Glomerular endothelial cell (primary cell): ENCODE measurements at places on chromosomes 4 and X.
A peak's percentile ranks its signal among the peaks of the same experiment; 100 is the strongest.

- no peak for DNase-seq
Measured at GRCh38 chr4:76489686-76490161, 54.7 kb downstream of the SHROOM3 start.

GRCh38 chr4:159105761-159106243, 2.9 kb downstream of the RAPGEF2 start:
- DNase-seq = peak; percentile 86

DNA sequence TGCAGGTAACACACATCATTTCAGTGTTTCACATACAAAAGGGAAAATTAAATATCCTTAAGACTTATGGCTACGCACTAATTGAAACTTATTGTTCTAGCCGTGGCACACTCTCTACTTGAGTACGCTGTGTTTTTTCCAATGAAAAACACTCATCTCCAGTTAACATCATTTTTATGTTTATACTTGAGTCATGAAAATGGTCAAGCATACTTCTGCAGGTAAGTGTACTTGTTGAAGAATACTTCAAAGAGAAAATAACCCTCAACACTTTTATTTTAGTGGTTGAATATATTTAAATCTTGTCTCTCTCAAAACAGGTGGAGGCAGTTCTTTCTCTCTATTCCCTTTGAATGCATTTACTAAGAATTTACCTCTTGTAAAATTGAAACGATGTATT, 538.7 kb upstream of the PCDH7 start:
- no peak for DNase-seq

DNA sequence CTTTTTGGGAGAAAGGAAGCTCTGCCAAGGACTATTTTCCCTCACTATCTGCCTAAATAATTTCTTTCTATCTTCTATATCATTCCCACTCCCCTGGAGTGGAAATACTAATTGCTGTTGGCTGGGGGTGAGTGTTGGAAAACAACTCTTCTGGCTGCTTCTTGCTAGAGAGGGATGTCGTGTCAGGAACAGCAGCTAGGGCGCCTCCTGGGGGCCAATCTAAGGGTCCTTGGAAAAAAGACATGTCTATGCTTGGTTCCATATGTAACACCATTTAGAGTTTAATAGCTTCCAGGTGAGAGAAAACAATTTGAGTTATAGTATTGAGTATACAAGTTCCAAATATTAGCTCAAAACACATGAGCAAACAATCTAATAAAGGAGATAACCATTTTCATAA, 111.3 kb downstream of the MAGEE1 start:
- DNase-seq = no peak

- DNase-seq = no peak
Measured at GRCh38 chr4:123304151-123304964, 92.2 kb upstream of the SPRY1 start.

DNA sequence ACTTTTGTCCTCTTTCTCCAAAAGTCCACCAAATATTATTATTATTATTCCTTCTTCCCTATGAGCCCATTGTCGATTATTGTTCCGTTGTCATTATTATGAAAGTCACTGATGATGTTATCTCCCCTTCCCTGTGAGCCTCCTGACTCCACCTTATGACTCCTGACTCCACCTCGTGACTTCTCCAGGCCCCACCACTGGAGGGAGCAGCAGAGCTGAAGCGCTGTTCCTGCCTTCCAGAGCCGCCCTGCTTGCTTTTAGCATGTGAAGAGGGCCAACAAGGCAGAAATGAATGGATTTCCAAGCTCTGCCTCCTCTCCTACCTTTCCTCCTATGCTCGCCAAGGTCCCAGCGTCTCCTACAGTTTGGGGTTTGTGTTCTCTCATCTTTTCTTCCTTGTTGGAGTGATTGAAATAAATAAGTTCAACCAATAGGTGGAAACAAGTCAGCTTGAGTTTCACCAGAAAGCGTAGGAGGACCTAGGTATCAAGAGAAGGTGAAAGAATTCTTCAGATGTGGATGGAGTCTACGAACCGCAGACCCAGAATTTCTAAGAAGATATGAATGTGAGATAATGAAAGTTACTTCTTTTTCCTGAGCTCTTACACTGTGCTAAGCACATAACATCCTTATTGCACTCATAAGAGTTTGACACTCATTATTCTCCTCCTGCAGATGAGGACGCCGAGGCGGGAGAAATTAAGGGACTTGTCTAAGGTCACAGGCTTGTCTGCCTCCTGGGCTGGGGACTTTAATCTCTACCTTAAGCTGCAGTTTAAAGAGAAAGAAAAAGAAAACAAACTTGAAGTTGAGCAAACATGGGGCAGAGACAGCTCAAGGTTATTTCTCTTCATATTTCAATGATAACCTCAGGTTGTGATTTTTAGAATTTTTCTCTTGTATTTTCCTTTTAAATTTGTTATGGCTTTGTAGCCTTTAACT, 26.1 kb downstream of the IGSF1 start:
- DNase-seq = no peak

DNA sequence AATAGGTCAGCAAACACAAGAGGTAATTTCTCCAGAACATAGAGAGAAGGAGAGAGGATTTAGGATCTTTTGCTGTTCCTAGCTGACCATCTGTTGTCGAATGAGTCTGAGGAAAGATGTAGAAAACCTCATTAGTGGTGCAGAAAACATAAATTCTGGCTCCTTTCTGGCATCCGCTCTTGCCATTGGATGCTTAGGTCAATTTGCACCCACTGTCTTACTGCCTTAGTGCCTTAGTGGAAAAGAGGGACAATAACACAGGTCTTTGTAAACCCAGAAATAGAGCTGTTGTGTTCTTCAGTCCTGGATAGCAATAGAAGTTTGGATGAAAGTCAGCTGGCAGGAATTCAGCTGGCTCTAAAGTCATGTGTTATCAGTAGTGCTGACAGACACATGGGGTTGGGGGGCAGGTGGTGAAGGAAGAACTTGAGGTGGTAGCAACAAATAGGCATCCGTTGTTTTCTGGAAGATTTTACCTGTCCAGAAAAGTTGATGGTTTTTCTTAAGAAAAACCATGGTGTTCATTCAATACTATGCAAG, 78.2 kb downstream of the GLRA2 start:
- no peak for DNase-seq

GRCh38 chrX:151970027-151970426, 4.4 kb downstream of the GABRE start:
- DNase-seq = no peak

GRCh38 chr4:165628572-165628971, 244.5 kb upstream of the TLL1 start:
- no peak for DNase-seq

GRCh38 chrX:70141373-70141772, 8.1 kb downstream of the IGBP1 start:
- DNase-seq = no peak

DNA sequence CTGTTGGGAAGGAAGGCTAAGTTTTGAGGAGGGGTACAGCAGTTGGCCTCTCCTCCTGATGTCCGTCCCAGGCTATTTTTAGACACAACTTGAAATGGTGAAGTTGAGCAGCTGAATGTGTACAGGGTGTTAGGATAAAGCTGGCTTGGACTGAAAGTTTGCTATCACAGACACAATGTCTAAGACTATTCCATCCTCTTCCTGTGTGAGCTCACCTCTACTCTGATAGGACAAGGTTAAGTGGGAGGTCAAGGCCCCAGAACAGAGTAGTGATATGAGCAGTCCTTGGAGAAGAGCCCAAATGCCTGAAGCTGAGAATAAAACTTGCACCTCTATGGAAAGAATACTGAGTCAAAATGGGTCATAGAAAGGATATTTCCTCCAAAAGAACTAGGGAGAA, 4.1 kb downstream of the ATP1B4 start:
- no peak for DNase-seq

DNA sequence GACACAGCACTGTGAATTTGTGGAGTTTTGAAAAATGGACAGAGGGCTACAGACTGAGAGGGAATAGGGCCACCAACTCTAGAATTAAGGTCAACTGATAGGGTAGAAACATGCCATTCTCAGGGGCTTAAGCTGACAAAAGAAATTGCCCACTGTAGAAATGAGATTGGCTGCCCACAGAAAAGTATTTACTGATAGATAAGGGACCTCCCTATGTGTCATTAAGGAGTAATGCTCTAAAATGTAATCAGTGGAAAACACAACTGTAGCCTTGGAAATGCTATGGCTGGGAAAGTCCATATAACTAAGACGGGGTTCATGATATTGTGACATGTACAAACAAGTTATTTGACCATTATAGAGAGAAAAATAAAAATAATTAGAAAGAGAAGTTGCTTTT, 4.6 kb downstream of the RTL9 start:
- DNase-seq = no peak

- no peak for DNase-seq
Measured at GRCh38 chr4:176377780-176378179, 58.0 kb downstream of the SPCS3 start.

GRCh38 chrX:1483843-1484637, 31.3 kb upstream of the ASMTL start:
- no peak for DNase-seq

- DNase-seq = no peak
Measured at GRCh38 chr4:147056940-147057610, 111.4 kb upstream of the TTC29 start.

- no peak for DNase-seq
Measured at GRCh38 chrX:39465906-39466305, 631.9 kb downstream of the BCOR start.

DNA sequence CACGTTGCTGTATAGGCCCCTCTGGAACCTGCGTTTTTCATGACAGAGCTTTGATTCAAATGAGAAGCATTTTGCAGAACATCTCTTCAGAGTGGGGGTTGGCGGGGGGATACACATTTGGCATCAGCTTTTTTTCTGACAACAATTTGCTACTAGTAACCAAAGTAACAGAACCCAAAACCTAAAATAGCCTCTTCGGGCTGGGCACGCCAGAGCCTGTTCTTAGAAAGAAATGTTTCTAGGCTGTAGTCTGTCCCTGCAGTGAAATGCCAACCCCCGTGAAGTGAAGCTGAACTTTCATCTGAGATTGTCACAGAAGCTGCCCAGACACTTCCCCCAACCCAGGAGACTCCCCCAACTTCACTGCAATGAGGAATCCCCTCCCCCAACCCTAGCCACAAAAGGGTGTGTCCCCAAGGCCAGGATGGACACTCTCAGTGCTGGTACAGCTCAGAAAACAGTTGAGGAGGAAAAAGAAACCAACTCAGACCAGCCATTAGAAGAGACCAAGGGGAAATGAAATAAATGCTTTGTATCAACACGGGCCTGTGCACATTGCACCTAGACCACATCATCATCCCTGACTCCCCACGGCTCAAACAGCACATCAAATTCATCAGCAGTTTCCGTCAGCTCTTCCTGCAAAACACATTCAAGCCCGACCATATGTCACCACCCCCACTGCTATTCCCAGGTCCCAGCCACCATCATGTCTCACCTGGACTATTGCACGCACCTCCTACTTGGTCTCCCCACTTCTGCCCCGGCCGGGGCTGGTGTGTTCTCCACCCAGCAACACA, 8.4 kb upstream of the MAN2B2 start:
- DNase-seq = no peak

DNA sequence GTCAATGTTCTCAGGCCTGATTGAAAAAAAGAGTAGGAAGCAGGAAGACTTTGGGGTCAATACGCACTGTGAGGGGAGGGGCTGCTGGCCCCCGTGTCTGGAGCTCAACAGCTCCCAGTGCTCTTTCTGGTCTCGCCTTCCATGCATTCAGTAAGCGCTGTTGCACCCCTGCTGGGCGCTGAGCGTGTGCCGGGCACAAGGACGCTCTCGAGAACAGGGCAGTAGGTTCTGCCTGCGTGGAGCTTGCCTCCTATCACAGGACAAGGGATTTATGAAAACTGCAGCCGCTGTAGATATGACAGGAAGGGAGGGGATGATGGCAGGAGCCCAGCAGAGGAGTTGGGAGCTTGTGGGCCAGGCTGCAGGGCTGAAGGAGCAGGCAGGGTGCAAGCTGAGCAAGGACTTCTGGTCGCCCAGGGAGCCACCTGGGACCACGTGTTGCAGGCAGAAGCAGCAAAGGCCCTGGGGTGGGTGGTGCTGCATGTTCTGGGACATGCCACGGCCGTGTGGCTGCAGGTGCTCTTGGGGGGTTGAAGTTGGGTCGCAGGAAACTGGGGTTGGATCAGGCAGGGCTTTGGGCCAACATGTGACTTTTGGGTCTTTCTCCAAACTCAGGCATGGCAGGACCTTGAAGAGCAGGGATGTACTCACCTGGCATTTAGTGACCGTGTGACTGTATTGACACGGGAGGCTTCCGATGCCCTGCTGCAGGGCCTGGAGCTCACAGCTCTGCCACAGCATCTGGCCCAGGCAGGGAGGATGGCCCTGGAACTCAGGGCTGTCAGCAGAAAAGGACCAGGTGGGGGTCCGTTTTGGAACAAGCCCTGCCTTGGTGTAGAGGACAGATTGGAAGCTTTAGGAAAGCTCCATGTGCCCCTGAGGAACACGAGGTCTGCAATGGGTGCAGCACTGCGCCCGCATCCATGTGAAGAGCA, 97.9 kb downstream of the CPZ start:
- no peak for DNase-seq

GRCh38 chr4:86403575-86403974, 43.7 kb upstream of the MAPK10 start:
- DNase-seq = no peak

DNA sequence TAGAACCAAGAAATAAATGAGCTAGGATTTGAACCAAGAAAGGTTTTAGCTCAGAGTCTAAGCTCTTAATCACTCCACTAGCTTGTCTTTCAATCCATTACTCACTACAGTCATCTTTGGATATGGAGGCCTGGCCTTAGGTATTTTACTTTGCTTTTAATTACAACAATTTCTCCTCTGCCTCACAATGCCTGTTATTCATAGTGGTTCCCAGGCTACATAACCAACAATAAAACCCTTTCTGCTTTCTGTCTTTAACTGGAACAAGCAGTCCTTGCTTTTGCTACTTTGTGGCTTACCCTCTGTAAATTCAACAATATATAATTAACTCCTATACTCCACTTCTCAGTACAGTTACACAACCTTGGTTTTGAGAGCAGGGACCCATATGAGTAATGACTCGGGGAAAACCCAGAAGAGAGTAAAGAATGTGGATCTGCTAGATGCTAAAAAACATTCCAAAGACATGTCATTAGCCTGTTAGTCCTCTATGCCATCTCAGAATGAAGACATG, 94.7 kb upstream of the NAP1L5 start:
- no peak for DNase-seq

DNA sequence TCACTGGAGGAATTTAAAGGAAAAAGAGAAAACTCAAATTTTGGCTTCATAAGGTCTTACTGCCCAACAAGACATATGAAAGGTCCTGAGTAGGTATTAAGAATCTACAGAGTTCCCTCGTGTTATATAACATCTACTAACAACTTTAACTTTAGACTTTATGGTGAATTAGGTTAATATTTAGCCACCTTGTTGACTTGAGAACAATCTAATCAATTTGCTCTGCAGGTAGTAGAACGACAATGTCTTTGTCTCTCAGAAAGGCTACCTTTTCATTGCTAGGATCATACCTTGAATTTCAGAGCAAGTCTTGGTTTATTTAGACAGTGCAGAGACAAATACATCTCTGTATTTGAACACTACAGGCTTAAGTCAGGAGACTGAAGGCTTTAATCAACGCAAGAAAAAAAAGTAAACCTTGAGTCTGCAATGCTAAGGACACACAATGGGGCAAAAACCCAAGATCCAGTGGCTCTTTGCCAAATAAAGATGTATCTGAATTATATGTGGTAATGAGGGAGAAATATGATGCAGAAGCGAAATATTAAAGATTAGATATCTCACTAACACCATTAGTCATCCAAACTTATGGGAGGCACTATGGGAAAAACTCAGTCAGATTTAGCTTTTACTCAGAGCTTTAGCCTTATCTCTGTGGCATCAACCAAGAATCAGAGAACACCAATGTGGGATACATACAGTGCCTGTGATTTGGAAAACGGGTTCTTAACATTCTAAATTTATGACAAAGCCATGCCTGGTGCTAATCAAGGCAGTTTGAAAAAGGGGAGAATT, 93.6 kb upstream of the FTHL17 start:
- DNase-seq = no peak
